Lower lobe of right lung (tissue), 2 donors: ENCODE measurements at places on chromosomes 2 and 18. TPM values are rescaled to one million over a fixed set of nuclear protein-coding genes. Genes with fewer than 3 reads are reported as not detected.

The ASB18 gene
- total RNA-seq = not detected

The SH3BP4 gene
- 36.8 TPM for total RNA-seq

The FAM228A gene
- total RNA-seq = 0.89 TPM

The NYAP2 gene
- 1.1 TPM for total RNA-seq

The CRYGC gene
- total RNA-seq = not detected

The CYP27C1 gene
- total RNA-seq = not detected

The KANSL1L gene
- 34.4 TPM for total RNA-seq

The GCG gene
- not detected for total RNA-seq

The NT5DC4 gene
- total RNA-seq = 0.53 TPM

The CD226 gene
- total RNA-seq = 5.4 TPM

The SPATA3 gene
- total RNA-seq = not detected

GRCh38 chr2:134257965-134258683 lies 4.3 kb downstream of the MGAT5 start:
- H3K27ac ChIP-seq = no peak overlapping the region
- DNase-seq = no peak
- peaks cover 5% of the 10 kb centered on the region for H3K36me3 ChIP-seq

- H3K27me3 ChIP-seq = peaks cover 53% of the 10 kb centered on the region
- peak; percentile 51 for DNase-seq
- H3K4me3 ChIP-seq = peak overlapping the region; percentile 79
- H3K36me3 ChIP-seq = peaks cover 7% of the 10 kb centered on the region
- H3K27ac ChIP-seq = peak overlapping the region; percentile 75
Measured at GRCh38 chr18:22172594-22173049, 3.2 kb downstream of the GATA6 start.

GRCh38 chr2:214217599-214217998 lies 193.3 kb upstream of the VWC2L start:
- no peak overlapping the region for H3K27ac ChIP-seq
- no peaks in the 10 kb centered on the region for H3K36me3 ChIP-seq
- no peak for DNase-seq
- H3K4me3 ChIP-seq = no peak overlapping the region

- DNase-seq = no peak
- no peaks in the 10 kb centered on the region for H3K4me1 ChIP-seq
- H3K27ac ChIP-seq = no peak overlapping the region
- no peak overlapping the region for H3K4me3 ChIP-seq
- no peaks in the 10 kb centered on the region for H3K36me3 ChIP-seq
Measured at GRCh38 chr2:174977364-174977763, 27.8 kb downstream of the CHN1 start.

- H3K36me3 ChIP-seq = no peaks in the 10 kb centered on the region
- no peaks in the 10 kb centered on the region for H3K4me1 ChIP-seq
- H3K27ac ChIP-seq = no peak overlapping the region
- H3K4me3 ChIP-seq = no peak overlapping the region
- H3K27me3 ChIP-seq = no peaks in the 10 kb centered on the region
Measured at GRCh38 chr2:198161151-198161550, 356.8 kb downstream of the PLCL1 start.

DNA sequence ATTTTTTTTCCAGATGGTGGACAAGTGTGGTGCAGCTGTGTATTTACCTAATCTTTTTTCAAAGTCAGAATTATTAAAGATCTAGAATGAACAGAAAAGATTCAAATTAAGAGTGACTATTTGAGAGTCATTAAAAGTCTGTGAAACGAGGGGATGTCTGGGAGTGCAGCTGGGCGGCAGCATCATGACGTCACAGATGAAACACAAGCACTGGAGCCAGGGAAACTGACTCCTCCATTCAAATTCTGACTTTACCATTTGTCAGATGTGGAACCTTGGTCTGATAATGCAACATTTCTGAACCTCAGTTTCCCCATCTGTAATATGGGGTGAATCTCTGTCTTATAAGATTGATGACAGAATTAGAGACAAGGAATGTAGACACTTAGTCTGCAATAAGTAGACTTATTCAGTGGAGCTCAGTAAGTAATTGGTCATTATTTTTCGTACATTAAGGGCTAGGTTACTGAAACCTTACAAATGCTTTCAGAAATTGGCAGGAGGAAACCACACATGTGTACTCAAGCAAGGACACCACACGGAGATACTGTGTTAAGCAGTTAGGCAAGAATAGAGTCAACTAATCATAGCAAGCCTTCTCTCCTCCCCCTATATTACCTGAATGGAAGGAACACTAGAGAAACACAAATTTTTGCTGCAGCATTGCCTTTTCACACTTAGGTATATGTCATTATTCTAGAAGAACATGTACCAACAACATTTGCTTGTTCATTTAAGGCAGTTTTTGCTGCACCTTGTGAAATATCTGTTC lies 27.8 kb upstream of the CXXC1 start:
- H3K36me3 ChIP-seq = no peaks in the 10 kb centered on the region
- no peak overlapping the region for H3K4me3 ChIP-seq
- peaks cover 30% of the 10 kb centered on the region for H3K27me3 ChIP-seq

GRCh38 chr18:26546875-26547645 lies 1.3 kb downstream of the KCTD1 start:
- DNase-seq = no peak
- H3K27me3 ChIP-seq = peaks cover 22% of the 10 kb centered on the region
- peak overlapping the region; percentile 77 for H3K4me3 ChIP-seq
- no peak overlapping the region for H3K27ac ChIP-seq
- H3K36me3 ChIP-seq = no peaks in the 10 kb centered on the region

DNA sequence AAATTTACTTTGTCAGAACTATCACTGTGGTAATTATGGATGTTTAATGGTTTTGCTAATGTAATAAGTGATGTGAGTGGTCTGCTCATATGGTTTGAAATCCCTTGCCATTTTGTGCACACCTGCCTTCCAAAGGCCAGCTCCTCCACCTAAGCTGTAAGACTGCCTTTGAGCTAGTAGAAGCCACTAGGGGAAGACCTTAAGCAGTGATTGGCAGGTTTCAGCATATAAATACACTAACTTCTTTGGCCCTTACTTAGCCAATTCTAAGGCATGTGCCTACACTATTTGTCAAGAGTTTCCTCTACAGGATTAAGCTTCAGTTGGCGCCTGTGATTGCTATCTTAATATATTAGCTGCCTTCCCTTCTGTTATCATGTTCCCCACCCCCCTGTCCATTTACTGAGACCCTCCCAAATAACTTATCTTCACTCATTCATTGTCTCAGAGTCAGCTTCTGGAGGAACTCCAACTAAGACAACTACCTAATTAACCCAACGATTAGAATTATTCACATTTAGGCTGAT lies 141.1 kb downstream of the MBD5 start:
- no peak for DNase-seq
- no peaks in the 10 kb centered on the region for H3K36me3 ChIP-seq
- H3K4me1 ChIP-seq = no peaks in the 10 kb centered on the region
- no peak overlapping the region for H3K4me3 ChIP-seq
- no peak overlapping the region for H3K27ac ChIP-seq

DNA sequence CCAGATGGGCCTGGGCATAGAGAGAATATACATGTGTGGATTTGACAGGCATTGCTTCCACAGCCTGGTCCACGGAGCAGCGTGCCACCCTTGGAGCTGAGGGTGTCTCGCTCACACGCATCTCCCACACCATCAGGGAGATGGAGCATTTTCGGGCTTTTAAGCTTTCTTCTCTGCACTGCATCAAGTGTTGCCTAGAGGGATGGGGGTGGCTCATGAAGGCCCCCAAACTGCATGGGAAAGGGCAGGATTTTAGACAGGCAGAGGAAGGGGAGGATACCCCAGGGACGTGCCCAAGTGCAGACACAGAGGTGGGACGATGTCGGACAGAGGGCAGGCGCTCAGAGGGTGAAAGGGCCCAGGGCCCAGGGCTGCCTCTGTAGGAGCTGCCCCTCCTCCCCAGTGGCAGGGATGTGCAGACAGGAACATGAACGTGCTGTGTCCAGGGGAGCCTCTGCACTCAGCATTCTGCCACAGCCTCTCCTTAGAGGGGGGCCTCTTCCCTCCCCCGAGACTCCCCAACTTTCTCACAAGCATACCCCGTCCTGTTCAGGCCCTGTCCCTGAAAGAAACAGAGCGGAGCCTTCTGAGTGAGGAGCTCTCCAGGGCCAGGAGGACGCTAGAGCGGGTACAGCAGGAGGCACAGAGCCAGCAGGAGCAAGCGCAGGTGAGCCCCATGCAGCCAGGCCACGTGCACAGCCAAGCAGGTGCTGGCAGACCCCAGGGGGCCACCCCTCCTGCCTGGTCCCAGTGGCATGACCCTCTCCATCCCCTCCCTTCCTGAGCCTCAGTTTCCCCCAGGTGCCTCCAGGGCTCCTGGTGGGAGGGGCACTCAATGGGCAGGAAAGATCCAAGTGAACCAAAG lies 42.9 kb upstream of the SNED1 start:
- no peak overlapping the region for H3K4me3 ChIP-seq
- no peak overlapping the region for H3K27ac ChIP-seq
- H3K36me3 ChIP-seq = no peaks in the 10 kb centered on the region
- no peaks in the 10 kb centered on the region for H3K27me3 ChIP-seq
- peaks cover 10% of the 10 kb centered on the region for H3K4me1 ChIP-seq

- no peak overlapping the region for H3K4me3 ChIP-seq
- no peak overlapping the region for H3K27ac ChIP-seq
- peak; percentile 6 for DNase-seq
- no peaks in the 10 kb centered on the region for H3K27me3 ChIP-seq
Measured at GRCh38 chr2:109466674-109467575, 146.8 kb downstream of the SEPTIN10 start.

DNA sequence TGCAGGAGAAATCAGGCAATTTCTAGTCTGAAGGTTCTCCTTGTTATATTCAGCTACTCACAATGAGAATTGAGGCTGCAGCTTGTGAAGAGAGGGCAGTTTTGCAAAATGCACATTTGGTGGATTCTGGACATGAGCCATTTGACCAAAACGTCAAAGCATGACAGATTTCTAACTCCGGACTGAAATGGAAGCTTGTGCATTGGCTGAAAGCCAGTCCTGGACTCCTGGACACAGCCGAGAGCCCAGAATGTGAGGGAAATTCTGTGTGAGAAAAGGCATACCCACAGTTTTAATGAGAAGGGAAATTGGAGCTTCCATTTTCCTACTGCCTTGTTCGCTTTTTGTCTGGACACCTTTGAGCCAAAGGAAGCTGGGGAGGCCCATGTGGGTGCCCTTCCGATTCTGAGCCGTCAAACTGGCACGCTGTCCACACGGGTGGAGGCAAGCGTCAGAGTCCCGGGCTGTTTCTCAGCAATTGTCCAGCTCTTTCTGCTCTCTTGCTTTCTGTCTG lies 23.7 kb upstream of the ROCK2 start:
- no peak for DNase-seq
- peaks cover 33% of the 10 kb centered on the region for H3K4me1 ChIP-seq
- H3K36me3 ChIP-seq = no peaks in the 10 kb centered on the region
- peak overlapping the region; percentile 25 for H3K4me3 ChIP-seq
- H3K27me3 ChIP-seq = no peaks in the 10 kb centered on the region

- H3K36me3 ChIP-seq = no peaks in the 10 kb centered on the region
- no peak for DNase-seq
- H3K27ac ChIP-seq = no peak overlapping the region
- no peak overlapping the region for H3K4me3 ChIP-seq
- H3K27me3 ChIP-seq = no peaks in the 10 kb centered on the region
Measured at GRCh38 chr18:55079067-55079466, 119.8 kb upstream of the CCDC68 start.

DNA sequence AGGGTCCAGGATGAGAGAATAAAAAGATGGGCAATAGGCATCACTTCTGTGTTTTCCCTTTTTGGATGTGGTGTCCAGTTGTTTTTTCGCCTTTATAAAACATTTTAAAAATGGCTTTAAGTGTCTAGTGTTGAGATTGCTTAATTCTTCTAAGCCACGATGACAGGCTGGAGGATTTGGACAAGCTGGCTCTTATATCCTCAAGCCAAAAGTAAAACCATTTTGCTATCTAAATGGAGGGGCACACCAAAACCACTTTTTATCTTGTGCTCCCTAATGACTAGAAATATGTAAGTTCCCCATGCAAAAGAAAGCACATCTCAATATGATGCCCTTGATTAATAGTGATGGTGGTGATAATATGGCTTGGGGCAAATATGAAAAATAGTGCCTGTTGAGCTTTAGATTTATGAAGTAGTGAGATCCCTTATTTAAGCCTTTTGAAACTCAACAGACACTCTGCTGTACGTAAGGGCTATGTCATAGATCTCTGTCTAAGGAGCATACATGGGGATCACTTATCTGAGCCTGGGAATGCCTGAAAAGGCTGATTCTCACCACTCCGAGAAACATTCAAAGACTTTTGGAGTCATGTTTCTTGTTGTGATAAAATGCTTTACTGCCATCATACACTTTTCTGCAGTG lies 185.5 kb downstream of the KCNS3 start:
- DNase-seq = no peak
- no peaks in the 10 kb centered on the region for H3K4me1 ChIP-seq
- peak overlapping the region; percentile 64 for H3K27ac ChIP-seq
- no peaks in the 10 kb centered on the region for H3K27me3 ChIP-seq
- no peaks in the 10 kb centered on the region for H3K36me3 ChIP-seq

DNA sequence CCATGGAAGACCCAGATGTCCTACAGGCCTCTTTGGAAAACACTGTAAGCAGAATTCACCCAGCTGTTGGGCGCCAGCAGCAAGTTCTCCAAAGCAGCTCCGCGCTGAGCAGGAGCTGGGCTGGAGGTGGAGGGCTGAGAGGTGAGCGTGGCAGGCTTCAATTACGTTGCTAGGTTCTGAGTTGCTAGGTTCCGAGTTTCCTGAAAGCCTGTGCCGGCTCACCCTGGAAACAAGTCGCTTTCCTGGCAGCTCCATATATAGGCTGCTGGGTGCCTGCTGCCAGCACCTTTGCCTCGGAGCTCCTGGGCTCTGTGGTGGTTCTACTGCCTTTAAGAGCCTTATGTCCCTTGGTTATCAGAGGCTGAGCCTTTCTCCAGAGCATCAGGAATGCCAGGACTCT lies 14.4 kb upstream of the EGR4 start:
- no peak overlapping the region for H3K4me3 ChIP-seq
- no peak for DNase-seq
- no peaks in the 10 kb centered on the region for H3K36me3 ChIP-seq
- H3K27me3 ChIP-seq = no peaks in the 10 kb centered on the region
- no peaks in the 10 kb centered on the region for H3K4me1 ChIP-seq
- no peak overlapping the region for H3K27ac ChIP-seq

- no peak overlapping the region for H3K27ac ChIP-seq
- H3K27me3 ChIP-seq = no peaks in the 10 kb centered on the region
- DNase-seq = no peak
- H3K4me3 ChIP-seq = no peak overlapping the region
- H3K36me3 ChIP-seq = no peaks in the 10 kb centered on the region
Measured at GRCh38 chr2:172198908-172199307, 96.2 kb upstream of the DLX2 start.

DNA sequence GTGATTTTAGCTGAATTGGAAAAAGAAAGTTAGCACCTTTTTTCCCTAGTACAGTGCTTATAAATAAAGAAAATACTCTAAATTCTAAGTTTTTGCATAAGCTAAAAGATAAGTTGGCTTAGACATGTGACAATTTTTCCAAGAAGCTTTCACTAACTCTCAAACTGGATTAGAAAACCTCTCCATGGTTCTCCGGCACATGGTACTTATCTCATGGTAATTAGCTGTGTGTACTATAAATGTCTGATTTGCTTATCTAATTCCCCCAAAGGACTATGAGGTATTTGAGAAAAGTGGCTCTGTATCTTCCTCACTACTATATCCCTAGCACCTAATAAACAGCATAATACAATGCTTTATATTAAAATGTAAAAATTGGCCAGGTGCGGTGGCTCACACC lies 71.1 kb downstream of the ROCK1 start:
- DNase-seq = no peak
- H3K4me1 ChIP-seq = no peaks in the 10 kb centered on the region
- no peaks in the 10 kb centered on the region for H3K27me3 ChIP-seq
- H3K4me3 ChIP-seq = no peak overlapping the region
- peaks cover 47% of the 10 kb centered on the region for H3K36me3 ChIP-seq
- H3K27ac ChIP-seq = no peak overlapping the region

GRCh38 chr2:192444286-192444838 lies 249.6 kb upstream of the TMEFF2 start:
- no peaks in the 10 kb centered on the region for H3K4me1 ChIP-seq
- DNase-seq = no peak
- H3K27me3 ChIP-seq = no peaks in the 10 kb centered on the region
- H3K36me3 ChIP-seq = no peaks in the 10 kb centered on the region
- no peak overlapping the region for H3K27ac ChIP-seq
